ENCODE measurements at places on chromosomes 6 and 20.

GRCh38 chr6:26273673-26274588 lies 91.1 kb upstream of the BTN3A2 start:
- peak; percentile 38 for DNase-seq

DNA sequence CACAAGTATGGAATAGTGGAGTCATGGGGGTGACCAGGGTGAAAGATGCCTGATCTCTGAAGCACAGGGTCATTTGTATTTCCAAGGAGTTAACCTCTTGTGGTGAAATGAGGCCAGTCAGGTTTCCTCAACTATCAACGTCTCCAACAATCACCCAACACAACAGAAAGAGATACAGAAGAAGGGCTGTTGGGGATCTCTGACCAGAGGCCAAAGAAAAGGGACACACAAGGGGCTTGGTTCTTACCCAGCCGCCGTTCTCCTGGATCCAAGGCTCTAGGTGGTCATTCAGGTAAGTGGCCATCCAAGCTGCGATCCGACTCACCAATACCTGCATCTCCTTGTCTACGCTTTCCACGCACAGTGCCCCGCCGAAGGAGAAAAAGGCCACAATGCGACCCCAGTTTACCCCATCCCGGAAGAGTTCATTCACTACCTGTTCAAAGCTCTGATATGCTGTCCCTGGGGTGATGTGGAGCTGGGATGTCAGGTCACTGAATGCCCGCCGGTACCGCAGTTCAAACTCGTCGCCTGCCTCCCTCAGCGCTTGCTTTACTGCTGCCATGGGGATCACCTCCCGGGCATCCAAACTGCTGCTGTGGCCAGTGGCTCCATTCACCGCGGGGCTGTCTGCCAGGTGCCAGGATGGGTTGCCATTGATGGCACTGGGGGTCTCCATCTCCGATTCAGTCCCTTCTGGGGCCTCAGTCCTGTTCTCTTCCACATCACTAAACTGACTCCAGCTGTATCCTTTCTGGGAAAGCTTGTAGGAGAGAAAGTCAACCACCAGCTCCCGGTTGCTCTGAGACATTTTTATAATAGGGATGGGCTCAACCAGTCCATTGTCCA lies 1.0 kb downstream of the BCL2L1 start:
- DNase-seq: no peak

- no peak for DNase-seq
Measured at GRCh38 chr6:129309154-129309553, 400.8 kb downstream of the ARHGAP18 start.

DNA sequence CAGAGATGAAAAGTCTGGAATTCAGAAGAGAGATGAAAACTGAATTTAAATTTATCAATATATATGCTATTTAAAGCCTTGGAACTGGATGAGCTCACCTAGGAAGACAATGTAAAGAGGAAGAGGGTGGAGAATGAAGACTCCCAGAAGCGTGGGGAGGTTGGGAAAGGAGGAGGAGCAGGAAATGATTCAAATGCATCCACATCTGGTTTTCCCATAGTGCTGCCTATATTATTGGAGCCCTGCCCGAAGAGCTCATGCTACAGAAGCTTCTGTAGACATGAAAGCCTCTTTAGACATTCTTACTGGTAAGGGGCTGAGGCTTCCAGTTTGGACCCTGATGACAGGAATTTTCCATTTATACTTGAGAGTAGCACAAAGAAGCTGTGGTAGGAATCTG lies 19.2 kb downstream of the PDE7B start:
- DNase-seq: peak; percentile 74

DNA sequence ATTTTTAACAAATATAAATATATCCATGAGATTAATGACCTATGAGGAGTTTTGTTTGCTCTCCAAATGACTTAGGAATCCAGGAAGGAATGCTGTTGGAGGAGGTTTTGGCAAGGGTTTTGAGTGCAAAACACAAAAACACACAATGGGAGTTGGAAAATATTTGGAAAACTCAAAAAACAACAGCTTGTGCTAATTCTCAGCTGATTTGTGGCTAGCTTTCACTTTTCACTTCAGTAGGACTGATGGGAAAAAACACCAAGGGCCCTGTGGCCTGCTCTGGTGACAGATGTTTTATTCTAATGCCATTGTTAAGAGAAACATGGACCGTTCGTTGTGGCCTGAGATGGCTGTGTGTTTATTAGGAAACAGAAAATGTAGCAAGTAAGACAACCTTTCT lies 113.9 kb downstream of the ALDH8A1 start:
- DNase-seq: no peak

DNA sequence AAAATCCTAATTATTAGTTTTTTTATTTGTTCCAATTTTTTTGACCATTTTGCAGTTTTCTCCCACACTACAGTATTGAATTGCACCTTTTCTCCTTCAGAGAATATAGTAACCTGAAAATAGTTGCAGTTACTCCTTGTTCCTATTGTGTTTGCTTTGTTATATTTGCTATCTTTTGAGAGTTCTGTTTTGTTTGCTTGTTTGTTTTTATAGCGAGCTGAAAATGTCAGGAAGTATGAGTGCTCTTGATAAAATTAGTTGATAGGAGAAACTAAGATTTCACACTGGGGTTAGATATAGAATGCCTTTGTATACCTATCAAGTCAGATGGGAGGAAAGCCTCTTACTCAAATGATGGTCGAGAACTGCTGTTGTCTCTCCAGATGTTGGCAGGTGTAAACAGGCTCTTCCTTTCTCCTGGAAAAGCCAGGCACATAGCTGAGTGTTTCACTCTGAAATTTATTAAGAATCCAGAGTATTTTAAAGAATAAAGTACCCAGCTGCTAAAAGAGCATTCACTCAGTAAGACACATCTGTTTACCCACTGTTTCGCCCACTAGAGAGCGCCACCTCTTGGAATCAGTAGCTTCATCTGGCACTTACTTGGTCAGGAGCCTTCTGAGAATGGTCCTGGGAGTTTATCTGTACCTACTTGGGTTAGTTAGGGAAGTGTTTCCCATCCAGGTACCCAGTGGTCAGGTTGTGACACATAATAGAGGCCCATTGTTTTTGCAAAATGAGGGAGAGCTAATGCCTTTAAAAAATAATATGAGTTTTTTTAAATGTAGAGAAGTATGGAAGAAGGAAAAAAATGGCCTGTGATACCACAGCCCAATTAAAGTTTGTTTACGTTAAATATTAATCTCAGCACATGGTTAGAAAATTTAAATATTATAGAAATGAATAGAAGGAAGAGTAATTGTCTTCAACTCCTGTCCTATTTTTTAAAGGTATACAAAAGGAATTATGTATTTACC lies 11.2 kb downstream of the NT5DC1 start:
- DNase-seq: peak; percentile 63

DNA sequence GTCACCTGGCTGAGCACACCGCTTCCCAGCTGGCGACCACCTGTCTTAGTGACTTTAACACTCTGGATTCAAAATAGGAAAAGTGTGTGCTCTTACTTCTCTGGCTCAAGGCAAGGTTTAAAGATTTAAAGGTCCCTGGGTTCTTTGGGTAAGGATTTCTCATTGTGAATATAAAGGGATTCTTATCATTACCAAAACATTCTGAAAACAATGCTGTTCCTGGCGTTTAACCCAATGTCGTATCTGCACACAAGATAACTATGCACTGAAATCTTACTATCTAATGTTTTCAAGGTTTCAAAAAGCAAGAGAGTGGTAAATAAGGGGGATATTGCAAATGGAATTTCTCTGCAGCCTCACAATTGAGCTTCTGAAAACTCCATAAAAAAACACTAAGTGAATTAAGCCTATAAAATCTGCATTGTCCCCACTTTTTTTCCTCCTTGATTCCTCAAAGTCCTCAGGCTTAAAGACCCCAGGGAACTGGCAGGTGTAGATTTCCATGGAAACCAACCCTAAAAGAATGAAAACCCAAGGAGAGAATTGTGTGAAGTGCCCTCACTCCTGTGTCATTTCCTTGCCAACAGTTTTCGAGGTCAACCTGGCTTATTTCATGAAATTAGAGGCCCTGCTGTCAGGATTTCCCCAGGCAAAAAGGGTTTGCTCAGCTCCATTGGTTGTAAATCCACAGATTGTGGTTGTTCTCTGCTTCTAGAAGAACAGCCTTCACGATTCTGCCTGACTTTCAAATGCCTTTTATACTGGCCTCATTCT lies 44.0 kb downstream of the BMP2 start:
- DNase-seq: no peak

DNA sequence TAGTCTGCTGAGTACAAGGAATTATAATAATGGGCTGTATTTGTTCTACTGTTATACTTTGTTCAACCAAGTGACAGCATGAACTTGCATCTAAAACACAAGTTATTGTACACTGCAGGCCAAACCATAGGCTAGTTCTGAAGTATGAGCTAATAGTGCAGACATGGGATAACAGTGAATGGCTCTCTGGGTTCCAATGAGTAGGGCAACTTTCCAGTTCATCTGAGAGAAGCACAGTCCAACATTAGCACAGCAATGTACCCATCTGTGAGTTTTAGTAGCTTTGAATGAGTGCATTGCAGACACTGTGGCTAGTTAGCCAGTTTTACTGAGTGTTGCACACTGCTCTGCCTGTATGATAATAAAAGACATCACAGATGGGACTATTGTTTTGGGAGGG lies 56.5 kb upstream of the FUT9 start:
- no peak for DNase-seq

GRCh38 chr6:129648819-129649491 lies 61.0 kb downstream of the ARHGAP18 start:
- no peak for DNase-seq

GRCh38 chr6:83429269-83429668 lies 1.6 kb downstream of the ME1 start:
- DNase-seq: no peak

DNA sequence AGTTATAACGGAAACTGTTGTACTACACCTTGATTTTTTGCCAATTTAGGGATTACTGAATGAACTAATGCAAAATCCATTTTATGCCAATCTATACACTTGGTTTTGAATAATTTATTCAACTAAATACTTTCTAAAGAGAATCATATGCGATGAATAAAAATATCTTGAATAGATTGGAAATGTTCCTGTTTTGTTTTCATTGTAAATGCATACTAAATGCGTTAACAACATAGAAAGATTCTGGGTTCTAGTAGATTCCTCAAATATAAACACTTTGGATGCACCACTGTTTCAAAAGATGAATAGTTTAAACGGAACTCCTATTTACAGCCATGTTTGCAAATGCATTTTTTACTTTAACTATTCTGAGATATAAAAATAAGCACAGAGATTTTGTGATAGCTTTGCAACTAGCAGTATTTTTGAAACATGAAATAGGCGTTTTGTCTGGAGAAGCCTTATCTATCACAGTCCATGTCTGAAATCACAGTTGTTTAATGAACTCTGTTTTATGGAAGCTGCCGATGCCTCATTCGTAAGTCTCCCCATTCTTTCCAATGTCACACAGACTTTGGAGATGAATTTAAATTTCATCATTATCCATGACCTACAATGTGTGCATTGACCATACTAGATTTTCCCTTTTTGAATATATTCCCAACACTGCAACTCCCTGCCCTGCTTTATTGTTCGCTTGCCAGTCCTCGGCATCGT lies 277.7 kb upstream of the QKI start:
- DNase-seq: no peak

GRCh38 chr6:16069222-16069621 lies 59.7 kb upstream of the MYLIP start:
- no peak for DNase-seq

DNA sequence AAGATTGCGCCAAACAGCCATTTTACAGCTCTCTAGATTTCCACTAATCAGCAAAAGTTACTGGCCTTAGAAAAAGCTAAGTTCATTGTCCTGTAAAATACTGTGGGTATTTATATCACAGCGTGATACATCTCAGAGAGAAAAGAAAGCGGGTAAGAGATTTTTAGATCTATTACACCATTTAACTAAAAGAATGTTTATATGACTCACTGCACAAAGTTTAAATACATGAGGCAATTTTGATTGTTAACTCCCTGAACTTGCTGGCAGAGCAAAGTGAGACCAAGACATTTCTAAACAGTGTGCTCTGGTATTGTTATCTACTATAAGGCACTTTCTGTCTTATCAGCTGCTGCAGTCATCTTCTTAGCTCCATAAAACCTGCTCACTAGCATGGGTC lies 314.3 kb downstream of the EPHA7 start:
- DNase-seq: peak; percentile 60

GRCh38 chr6:92159046-92159445 lies 1260.3 kb downstream of the EPHA7 start:
- no peak for DNase-seq

DNA sequence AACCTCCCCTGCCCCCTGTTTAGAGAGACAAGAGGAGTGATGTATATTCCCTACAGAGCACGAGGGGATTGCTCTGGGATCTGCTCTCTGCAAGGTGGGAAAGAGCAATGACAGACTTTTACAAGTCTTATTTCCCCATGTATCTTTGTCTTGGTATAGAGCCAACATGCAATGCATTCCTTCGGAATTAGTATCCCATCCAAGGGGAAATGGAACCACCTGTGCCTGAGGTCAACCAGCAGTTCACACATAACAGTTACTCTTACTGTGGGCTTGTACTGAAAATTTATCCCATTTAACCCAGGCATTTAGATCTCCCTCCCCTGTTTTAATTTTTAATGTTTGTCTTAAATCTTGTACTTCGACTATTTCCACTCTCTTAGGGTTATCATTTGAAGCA lies 250.4 kb downstream of the C6orf118 start:
- DNase-seq: peak; percentile 5

DNA sequence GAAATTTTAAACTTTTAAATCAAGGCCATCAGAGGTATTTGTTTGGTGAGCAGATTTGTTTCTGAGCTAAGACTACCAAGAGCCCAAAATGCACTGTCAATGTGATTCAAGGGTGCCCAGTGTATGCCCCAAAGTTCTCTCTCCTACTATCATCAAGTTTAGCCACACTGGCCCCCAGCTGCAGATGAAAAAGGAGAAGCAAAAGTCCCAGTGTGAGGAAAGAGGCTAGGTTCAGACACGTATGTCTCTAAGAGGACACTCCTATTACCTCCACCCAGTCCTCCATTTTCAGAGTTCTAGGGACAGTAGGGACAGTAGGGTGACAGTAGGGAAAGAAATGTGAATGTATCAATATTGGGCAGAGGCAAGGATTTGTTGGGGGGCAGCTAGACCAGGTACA lies 230.8 kb downstream of the CD83 start:
- DNase-seq: no peak

DNA sequence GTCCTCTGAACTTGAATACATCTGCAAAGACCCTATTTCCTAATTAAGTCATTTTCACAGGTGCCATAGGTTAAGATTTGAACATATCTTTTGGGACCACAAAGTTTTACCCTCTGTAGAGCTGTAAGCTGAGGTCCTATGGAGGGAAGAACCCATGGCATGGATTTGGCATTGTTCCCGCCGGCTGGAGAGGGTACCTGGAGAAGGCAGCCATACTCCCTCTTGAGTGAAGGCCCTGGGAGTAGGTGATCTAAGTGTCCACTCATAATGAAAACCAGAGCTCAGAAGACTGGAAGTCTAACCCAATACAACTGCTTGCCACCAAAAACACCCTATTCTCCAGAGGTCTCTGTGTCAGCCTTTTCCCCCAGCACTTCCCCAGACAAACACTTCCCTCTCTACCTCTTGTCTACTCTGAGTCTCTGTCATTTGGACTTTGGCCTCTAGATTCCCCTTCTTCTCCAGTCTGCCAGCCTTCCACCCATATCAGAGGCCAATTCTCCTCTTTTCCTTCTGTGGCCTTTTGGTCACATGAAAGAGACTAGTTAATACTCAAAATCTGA lies 363.9 kb downstream of the MAFB start:
- no peak for DNase-seq

All from iris pigment epithelial cell (primary cell).